Inflammatory macrophage treated with lipopolysaccharide for 1 hour (primary cell): ENCODE measurements at places on chromosomes 16 and 17.

DNA sequence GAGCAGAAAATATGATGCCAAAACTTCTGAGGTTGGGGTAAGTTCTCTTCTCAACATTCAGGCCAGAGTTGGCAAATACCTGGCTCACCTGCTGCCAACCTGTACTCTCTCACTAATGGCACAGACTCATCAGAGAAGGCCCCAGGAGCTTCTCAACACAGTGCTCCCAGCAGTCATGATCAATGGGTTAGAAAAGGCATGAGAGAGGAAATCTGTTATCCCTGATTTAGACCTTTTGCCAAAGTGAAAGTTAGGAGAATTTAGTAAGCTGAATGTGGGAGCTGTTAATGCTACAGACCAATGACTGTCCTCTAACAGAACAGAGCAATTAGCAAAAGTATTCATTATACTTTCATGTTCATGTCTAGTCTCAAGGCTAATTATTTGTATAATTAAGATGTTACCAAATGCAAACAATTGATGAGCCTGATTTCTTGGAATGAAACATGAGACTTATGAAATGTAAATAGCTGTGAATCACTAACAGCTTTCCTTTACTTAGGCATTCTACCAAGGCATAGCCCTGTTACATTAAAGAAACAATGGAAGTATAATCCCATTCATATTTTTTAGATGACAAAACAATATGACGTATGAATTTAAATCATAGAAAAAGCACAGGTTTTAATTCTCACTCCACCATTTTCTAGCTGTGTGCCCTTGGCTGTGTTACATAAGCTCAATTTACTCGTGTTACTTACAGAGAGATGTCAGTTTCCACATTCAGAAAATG lies 68.7 kb upstream of the MARCHF10 start:
- DNase-seq, result no peak

DNA sequence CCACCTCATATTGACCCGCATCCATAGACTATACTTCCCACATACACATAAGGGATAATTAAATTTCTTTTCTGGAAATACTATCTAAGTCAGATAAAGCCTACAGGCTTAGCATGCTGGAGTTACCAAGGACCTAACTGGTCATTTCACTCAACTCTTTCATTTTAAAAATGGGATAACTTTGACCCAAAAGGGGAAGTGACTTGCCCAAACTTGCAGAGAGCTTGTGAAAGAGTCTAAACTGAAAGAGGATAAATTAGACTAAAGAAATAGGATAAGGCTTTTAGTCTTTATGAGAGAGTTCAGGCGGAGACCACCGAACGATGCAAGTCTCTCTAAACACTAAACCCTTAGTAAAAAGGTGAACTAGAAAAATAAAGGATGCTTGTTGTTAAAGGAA lies 3.9 kb upstream of the KRT33A start:
- peak; percentile 20 for DNase-seq

GRCh38 chr16:77219437-77219836 lies 20.2 kb downstream of the SYCE1L start:
- DNase-seq, result no peak

DNA sequence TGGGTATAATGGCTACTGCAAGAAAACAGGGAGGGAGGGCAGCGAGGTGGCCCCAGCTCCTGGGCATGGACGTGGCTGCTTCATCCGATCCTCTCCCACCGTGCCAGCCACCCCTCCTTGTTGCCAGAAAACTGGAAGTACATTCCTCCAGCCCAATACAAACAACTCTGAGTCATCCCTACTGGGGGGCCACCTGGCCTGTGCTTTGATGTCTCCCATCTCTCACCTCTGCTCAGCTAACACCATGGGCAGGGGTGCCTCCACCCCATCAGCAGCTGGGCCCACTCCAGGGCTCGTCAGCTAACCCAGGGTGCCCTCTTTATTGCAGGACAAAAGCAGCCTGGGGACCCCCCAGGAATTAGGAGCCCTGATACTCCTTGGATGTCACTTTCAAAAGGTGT lies 2.0 kb downstream of the RHBDF2 start:
- DNase-seq, result no peak

GRCh38 chr17:42333053-42333452 lies 44.8 kb downstream of the STAT5A start:
- no peak for DNase-seq

DNA sequence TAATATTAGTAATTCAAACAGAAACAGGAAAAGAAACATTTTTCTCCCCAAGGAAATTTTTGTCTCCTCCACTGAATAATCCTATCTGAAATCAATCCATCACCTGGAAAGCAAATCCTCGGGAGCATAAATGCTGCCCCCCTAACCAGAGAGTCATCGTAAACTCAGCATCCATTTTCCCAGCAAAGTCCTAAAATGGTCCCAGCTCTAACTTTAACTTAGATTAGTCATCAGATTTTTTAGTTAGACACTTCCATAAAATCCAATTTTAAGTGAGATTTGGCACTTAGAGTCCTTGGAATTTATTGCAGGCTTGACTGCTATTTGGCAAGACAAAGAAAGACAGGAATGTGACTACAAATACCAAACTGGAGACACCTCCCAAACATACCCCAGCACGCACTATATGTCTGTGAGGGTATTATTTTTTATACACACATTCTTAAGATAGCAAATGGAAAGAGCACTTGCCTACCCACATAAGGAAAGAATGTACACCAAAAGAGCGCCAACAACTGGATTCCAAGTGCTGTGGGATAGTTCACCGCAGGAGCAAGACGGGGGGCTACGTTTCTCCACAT lies 15.4 kb downstream of the SCO1 start:
- DNase-seq, result no peak

DNA sequence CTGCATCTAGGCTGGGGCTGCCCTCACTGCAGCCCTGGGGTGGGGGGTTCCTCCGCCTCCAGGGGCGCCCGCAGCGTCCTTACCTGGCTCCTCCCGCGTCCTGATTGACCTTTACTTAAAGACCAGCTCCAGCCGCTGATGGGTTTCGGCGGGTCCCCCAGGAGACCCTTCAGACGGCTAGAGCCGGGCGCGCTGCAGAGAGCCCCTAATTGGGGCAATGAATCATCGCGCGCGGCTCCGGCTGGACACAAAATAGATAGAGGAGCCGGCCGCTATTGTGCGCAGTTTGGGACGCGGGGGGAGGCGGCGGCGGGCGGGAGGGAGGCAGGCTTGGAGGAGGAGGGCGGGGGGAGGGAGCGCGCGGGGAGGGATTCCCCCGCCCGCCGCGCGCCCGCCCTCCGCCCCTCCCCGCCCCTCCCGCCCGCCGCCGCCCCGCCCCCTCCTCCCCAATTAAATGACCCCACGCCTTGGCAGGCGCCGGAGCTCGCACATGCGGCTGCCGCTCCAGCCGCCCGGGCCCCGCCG lies 56.5 kb upstream of the CIBAR2 start:
- no peak for DNase-seq

- DNase-seq, result no peak
Observed at GRCh38 chr17:74387365-74388218, 20.3 kb downstream of the GPR142 start.

GRCh38 chr17:38557836-38558727 lies 47.7 kb downstream of the SRCIN1 start:
- peak; percentile 93 for DNase-seq

GRCh38 chr16:67449739-67450138 lies 18.8 kb downstream of the HSD11B2 start:
- no peak for DNase-seq

DNA sequence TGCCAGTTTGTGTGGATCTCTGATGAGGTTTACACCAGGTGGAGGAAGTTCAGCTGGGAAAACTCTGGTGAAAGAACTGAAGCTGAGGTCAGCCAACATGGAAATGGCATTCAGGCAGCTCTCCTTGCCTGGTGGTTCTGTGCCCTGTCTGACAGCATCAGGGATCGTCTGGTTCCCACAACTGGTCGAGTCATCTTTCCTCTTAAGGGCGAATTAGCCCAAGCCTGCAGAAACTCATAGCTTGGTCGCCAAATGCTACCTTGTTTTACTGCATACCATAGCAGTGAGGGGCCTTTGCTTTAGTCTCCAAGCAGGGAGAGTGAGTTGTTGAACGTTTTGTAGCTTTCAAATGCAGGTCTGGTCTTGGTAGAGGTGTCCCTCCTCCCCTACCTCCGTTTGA lies 7.2 kb downstream of the PLCG2 start:
- DNase-seq, result no peak

GRCh38 chr16:14957576-14958322 lies 17.1 kb upstream of the PDXDC1 start:
- DNase-seq, result no peak

- DNase-seq, result no peak
Observed at GRCh38 chr16:69241926-69242325, 55.0 kb downstream of the SNTB2 start.

GRCh38 chr17:65102788-65103187 lies 34.4 kb upstream of the RGS9 start:
- no peak for DNase-seq

DNA sequence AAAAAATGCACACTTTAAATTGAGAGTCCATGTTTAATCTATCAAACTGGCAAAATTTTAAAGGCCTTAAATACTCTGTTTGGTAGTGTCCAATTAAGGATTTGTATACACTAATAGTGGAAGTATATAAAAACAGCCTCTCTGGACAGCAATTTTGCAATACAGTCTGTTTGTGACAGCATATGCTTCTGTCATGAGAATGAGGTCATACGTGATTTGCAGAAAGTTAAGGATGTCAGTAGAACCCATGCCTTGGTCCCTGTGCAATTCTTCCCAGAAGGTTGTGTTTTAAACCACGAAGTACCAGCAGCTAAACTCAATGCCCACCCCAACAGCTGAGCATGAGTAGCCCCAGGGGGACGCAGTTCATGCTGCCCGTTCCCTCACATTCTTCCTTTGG lies 78.4 kb downstream of the AIPL1 start:
- no peak for DNase-seq

DNA sequence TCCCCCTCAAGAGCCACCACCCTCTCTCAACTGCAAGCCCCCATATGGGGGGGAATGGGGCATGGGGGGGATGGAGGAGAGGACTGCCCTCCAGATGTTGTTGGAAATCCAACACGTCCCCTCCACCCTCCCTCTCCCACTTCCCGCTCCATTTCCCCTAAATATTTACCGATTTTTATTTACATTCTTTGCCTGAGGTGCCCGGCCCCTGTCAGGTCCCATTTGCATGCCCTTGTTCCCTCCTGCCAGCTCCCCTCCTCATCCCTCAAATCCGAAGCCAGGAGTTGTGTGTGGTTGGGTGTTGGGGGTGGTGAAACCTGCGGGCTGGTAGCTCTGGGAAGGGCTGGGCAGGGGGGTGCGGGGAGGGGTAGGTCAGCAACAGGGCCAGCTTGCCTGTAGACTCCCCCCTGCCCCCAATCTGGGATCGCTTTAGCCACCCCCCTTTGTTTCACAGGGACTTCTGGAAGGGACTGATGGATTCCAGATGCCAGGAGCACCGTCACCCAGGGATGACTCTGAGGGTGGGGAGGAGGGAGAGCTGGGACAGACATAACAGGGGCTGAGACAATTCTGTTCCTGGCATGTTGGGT lies 39.7 kb upstream of the NGFR start:
- DNase-seq, result no peak

DNA sequence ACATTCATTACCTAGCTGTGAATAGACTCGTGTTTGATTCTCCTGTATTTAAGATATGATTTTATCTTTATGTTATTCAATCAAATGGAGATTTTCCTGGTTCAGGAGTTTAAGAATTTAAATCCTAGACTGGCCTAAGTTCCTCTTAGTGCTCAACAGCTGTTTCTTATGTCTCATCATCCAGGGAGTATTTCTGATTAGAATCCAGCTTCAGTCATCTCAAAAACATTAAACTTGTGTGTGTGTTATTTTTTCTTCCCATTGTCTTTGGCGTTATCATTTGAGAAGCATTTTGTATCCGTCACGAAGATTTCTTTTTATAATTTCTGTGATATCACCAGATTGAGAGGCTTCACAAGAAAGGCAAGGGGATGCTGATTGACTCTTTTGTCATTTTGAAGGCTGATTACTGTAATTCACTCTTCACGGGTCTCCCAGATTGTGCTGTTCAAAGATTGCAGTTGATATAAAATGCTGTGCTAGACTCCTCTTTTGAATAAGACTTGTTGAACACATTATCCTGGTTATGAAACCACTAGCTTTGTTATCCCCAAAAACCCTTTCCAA lies 204.8 kb downstream of the CDH8 start:
- DNase-seq, result no peak

DNA sequence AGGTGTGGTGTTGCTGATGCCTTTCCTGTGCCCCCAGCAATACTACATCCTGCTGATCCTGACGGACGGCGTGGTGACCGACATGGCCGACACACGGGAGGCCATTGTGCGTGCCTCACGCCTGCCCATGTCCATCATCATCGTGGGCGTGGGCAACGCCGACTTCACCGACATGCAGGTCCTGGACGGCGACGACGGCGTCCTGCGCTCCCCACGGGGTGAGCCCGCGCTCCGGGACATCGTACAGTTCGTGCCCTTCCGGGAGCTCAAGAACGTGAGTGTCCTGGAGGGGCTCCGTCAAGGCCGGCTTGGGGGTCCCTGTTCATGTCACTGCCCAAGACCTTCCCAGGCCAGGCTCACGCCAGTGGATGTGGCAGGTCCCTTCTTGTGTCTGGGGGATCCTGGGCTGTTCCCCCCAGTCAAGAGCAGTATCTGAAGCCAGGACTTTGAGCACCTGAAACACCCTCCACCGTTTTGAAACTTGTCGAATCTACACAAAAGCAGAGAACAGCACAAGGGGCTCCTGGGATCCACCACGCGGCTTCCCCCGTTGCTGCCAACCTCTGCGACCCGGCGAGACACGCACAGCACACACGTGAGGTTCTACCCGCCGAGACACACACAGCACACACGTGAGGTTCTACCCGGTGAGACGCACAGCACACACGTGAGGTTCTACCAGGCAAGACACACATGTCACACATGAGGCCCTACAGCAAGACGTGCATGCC lies 17.9 kb upstream of the DPEP1 start:
- DNase-seq, result no peak

- no peak for DNase-seq
Observed at GRCh38 chr17:65430209-65430833, 131.1 kb downstream of the AXIN2 start.

DNA sequence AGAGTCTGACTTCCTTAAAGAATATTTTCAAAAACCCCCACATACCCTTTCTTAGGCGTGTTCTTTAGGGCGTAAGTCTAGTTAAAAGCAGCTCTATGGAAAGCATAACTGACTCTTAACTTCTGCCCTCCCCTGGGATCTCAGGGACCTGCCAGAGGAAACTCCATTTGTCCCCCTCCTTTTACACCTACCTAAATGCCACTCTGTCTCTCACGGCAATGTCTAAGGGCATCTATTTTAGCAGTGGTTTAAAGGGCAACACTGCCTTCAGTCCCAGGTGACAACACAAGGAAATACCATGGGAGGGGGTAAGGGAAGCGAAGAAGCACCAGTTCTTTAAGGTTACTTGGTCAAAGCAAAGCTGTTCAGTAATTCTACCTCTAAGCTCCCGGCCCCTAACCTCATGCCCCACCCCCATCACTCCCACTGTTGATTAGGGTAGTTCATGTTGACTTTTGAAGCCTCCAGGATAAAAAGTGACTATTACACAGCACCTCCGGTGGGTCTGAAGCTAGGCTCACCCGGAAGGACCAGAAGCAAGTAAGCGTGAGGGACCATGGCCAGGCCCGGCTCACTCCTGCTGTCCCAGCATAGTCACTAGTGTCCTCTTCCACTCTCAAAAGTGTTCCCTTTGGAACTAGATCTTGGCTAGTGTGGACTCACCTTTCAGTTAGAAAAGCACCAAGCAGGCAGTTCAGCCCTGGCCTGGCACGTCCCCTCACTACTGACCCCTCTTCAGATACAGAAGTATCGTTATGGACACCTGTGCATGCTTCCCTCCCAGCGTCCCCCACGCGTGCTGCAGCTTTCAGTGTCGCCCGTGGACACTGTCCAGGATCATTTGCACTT lies 47.1 kb downstream of the CYTH1 start:
- DNase-seq, result peak; percentile 70
